ENCODE measurements at places on chromosomes 6 and 20.

GRCh38 chr6:41502917-41503671 is 43.1 kb upstream of the FOXP4 start:
- DNase-seq = peak; percentile 40

- DNase-seq = no peak
Measured at GRCh38 chr6:46376562-46377061, 114.6 kb downstream of the RCAN2 start.

DNA sequence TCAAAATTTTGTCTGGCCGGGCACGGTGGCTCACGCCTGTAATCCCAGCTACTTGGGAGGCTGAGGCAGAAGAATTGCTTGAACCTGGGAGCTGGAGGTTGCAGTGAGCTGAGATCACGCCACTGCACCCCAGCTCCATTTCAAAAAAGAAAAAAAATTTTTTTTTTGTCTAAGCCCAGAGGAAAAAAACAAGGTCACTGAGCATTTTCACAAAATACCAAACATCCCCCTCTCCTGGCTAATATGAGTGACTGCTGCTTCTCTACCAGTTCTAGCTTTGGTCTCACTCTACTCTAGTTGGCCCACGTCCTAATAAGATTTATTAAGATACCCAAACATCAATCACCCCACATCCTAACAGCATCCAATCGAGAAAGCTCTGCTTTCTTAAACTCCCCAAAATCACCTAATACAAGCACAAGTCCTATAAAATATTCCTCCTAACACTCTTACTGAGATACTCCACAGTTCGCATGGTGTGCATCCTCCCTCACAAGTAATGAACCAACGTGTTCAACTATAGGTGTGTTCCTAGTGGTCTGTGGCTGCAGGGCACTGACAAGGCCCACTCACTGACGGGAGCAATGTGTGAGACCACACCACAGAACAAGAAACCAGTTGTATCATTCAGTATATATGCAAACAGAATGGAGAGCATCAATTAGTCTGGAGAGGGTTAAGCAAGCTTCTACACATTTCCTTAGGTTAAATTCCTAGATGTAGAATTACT is 64.2 kb downstream of the FKBP5 start:
- peak; percentile 49 for DNase-seq

DNA sequence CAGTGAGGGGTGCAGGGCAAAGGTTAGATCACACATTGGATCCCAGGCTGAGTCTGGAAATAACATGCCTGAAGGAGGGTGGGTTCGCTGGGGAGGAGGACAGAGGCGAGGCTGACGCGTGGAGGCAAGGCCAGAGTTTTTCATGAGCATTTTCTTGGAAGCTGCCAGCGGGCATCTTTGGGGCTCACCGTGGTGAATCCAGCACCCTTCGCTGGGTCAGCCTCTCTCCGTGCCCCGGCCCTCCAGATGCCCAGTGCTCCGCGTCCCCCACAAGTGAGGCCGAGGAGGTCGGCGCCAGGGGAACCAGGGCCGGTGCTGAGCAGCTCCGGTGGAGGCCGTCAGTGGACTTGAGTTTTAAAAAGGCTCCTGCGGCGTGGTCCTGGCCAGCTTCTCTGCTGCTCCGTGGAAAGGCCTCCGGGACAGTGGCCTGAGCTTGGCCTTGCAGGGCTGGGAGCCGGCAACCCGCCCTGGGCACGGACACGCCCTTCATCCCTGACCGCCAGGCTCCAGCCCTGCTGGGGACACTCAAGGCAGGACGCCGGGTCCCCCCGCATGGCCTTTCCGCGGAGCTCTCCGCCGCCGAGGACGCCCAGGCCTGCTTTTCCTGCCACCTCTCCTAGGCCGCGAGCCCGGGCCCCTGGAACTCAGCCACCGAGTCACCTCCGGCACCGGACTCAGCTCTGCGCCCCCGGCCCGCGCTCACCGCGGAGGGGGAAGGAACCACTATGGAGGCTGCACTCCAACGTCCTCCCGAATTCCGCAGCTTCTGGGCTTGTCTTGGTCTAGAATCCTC is 114.3 kb downstream of the THBS2 start:
- no peak for DNase-seq

- DNase-seq = no peak
Measured at GRCh38 chr6:7566617-7567173, 23.3 kb upstream of the SNRNP48 start.

GRCh38 chr6:130473886-130474285 is 108.1 kb downstream of the TMEM200A start:
- DNase-seq = peak; percentile 34

GRCh38 chr20:43579861-43580793 is 10.6 kb upstream of the IFT52 start:
- DNase-seq = no peak

DNA sequence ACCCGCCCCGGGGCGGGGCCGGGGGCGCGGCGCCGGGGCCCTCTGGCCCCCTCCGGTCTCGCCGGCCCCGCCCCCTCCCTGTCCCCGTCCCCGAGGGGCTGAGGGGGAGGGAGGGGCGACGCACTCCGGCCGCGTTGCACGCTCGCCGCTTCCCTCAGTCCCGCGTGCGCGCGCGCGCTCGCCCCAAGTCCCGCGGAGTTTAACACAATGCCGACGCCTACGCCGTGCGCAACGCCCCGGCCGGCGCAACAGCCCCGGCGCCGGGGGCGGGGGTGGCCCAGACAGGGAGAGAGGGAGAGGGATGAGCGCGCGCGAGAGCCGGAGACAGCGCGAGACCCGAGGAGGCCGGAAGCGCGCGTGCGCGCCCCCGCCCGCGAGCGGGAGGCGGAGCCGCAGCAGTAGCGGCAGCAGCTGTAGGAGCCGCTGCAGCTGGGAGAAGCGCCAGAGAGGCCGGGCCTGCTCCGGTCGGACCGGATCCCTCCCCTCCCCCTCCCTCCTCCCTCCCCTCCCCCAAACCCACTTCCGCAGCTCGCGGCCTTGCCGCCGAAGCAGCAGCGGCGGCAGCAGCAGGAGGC is 996 bp downstream of the ZBTB2 start:
- DNase-seq = peak; percentile 99

All from mesenchymal stem cell (in vitro differentiated cells and primary cell).